Brain pericyte (primary cell): ENCODE measurements at places on chromosomes 4 and X.

DNA sequence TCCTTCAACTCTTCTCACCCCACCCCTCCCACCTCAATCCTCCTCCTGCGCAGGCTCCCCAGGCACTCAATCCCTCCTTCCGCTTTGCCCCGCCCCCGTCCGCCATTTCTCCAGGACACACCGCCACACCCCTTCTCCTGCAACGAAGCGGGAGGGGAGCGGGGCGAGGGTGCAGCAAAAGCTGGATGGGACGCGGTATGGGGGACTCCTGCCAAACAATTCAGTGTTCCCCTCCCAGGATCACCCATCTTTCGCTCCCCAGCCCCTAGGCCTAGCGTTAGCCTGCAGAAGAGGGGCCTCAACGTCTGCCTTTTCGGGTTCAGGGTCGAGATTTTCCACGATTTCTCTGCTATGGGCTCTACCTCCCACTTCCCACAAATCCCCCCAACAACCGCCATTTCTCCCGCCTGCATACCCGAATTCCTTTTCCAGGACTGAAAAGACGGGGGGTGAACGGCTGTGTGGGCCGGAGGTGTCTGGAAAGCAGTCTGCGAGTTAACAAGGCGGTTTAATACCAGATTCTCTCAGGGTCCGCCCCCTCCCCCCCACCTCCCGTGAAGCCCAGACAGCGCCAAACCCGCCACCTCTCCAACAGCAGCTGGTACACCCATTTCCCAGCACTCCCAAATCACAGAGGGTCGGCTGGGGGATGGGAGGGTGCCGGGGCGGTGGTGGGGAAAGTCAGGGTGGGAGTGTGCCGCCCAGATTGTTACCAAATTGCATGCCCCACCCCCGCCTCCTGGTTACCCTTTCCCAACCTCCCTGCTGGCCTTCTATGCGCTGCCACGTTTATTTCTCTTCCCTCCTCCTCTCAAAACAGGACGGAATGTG lies 774 bp downstream of the ARMCX2 start:
- DNase-seq = no peak

GRCh38 chr4:65918872-65919271 lies 248.6 kb upstream of the EPHA5 start:
- DNase-seq = no peak

GRCh38 chr4:185255868-185256267 lies 46.5 kb downstream of the SNX25 start:
- DNase-seq = no peak

DNA sequence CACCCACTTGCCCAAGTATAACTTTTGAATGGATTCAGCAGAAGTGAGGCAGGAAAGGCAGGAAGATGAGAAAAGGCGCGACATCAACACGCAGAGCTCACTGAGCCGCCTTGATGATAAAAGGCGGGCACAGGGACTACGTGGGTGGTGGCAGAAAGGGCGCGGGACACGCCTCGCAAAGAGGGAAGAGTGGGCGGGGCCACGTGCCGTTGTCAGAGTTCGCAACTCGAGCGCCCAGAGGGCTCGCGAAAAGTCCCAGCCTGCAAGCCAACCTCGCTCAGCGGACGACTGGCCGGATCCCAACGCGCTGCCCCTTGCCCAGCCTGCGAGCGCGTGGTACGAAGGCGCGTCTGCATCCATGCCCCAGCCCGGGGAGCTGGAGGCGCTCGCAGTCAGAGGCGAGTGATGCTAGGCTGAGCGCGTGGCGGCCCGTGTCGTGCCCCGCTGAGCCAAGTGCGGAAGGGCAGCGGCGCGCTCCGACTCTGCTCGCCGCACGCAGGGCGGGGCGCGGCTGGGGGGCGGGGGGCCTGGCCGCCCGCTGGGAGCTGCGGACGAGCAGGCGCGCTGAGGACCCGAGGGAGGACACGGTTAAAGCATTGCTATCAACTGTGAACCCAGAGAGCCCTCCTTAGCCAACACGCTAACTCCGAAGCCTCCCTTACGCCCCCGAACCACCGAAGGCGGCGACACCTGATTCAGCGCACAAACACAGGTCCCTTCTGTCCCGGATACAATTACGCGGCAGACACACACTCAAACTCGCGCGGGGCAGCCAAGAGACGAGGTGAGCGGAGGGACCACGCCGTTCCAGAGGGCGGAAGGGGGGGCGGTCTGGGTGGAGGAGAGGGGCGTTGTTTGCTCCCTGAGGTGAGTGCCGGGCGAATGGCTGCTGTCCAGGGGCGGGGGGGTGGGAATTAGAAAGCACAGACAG lies at the start of gene UGT8:
Gene UGT8 (plus strand): TSS at position 617 of the 931 bp plus-strand sequence. CDS start 24,074 bp downstream, outside the sequence.
- no peak for DNase-seq

DNA sequence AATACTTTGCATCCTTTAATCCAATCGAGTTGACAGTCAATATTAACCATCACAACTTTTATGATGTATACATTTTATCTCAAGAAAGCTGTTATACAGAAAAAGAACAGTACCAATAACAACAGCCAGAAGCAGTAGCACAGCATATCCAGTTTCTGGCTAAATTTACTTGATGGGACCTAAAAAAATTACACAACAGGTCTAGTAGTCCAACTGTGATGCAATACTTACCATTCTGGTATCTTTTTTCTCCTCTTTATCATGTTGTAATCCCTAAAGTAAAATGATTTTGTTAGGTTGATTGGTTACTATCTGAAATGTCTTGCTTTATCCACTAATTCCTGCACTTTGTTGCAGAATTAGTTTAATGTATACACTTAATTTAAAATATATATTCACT lies 1150.6 kb downstream of the FAT4 start:
- no peak for DNase-seq

DNA sequence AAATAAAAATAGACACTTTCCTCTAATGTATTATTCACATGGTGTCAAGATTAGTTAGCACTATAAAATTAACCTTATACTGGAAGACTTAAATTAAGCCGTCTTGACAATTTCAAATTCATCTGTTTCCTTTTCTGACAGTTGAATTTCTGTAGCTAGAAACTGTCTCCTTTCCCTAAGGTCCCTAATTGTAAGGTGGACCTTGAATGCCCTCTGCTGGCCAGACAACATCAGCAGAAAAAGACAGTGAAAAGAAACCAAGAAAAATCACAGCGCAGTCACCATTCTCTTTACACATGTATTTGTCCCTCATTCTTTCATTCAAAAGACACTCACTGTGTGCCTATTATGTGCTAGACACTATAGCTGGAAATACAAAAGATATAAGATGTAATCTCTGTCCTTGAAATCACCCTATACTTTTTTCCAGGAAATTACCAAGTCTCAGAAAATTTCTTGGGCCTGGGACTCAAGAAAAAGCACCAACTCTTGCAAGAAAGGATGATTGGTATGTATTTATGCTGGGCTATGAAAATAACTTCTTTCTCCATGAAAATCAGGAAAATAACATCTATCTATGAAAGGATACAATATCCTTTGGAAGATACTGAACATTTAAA lies 32.7 kb upstream of the AMBN start:
- no peak for DNase-seq

- no peak for DNase-seq
Measured at GRCh38 chr4:139501527-139501926, 47.6 kb downstream of the RAB33B start.

GRCh38 chrX:63967551-63967950 lies 182.5 kb upstream of the ARHGEF9 start:
- DNase-seq = no peak

- DNase-seq = no peak
Measured at GRCh38 chr4:93018806-93019205, 715.0 kb downstream of the GRID2 start.

- DNase-seq = no peak
Measured at GRCh38 chr4:118703118-118703517, 17.9 kb downstream of the METTL14 start.

- no peak for DNase-seq
Measured at GRCh38 chr4:48725414-48725813, 54.7 kb downstream of the FRYL start.

- DNase-seq = no peak
Measured at GRCh38 chr4:155656025-155656424, 10.6 kb upstream of the GUCY1A1 start.

DNA sequence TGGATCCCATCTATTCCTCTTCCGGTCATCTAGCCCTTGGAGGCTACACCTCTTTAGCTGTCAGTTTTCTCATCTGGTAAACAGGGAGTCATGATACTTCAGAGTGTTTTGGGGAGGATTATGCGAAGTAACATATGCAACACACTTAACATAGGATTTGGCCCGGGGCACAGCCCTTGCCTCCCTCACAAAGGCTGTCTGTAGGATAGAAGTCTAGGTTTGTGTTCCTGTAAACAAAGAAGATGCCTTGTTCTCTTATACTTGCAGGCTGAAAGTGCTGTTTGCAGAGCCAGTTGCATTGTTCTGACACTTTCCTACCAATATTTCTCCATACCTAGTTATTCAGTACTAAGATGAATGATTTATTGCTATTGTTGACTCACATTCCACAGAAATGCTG lies 2.2 kb upstream of the APELA start:
- DNase-seq = no peak

DNA sequence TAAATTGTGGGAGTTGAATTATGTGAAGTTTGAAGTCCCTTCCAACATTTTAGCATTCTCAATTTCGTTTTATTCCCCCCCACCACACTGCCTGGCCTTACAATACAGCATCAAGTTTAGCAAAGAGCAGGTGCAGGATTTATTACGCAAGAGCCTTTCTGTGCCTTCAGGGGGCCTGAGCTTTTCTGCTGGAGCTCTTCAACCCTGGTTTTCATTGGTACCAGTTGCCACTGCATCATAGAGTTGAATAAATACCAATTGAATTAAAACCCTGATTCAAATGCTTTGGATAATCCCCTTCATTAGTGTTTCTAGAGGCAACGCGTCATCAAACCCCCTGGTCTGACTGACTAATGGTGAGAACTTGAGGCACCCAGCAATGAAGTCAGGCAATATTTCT lies 43.6 kb upstream of the KIT start:
- DNase-seq = no peak

GRCh38 chr4:85736571-85736970 lies 261.6 kb downstream of the ARHGAP24 start:
- DNase-seq = no peak

DNA sequence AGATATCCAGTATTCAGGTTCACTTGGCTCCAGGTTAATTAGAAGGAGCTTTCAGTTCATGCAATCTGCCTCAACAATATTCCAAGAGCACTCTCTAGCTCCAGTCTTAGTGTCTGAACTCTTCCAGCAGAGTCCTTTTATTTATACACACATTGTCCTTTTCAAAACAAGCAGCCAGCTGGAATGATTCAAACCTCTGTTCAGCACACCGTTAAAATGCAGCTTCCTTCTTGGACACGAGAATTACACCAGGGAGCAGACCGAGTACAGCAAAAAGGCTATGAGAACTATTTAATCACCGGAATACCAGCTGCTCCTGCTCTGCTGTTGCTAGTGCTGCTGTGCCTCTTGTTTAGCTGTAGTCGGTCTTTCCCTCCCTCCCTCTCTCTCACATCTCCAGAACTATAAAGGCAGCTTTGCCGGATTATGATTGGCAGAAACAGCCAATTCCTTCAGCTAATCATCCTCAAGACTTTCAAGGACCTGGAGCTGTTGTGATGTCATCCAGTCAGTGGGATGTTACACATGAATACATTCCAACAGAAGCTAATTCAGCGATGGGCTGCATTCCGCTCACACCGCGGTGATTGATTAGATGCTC lies at the start of gene NDST4:
Gene NDST4 (minus strand): TSS at position 115 of the 601 bp plus-strand sequence. CDS start 36,584 bp downstream, outside the sequence.
- DNase-seq = peak; percentile 30

GRCh38 chr4:68951078-68951805 lies at the start of gene UGT2A3:
UGT2A3 (minus strand) TSS chr4:68951804; CDS start chr4:68951760, 44 bp downstream.
- DNase-seq = no peak

GRCh38 chr4:172348426-172348825 lies 535.2 kb downstream of the GALNTL6 start:
- DNase-seq = no peak

DNA sequence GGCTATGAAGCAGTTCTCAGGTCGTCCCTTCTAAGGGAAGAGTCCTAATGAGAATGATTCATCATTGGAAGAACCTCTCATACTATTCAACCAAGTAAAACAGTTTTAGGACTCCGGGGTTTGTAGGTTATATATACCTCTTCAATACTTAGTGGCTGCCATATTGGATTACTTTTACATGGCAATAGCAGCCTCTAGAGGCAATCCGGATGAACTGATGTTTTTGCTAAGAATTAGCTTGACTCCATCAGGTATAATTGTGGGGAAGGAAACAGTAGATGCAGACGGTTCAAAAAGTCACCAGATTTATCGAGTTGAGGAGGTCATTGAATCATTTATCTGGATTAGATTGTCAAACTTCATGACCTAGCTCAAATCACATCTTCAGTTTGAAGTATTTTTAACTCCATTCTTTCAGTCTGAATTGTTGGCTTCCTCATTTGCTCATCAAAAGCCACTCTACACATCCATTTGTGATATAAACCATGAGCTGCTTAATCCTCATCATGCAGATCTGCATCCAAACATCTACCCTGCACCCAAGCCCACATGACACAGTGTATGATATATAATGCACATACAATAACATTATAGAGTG lies 28.4 kb downstream of the GUCY1B1 start:
- no peak for DNase-seq

- no peak for DNase-seq
Measured at GRCh38 chrX:17187136-17187756, 187.8 kb upstream of the NHS start.

- DNase-seq = no peak
Measured at GRCh38 chrX:72126048-72126415, 5.7 kb downstream of the RTL5 start.

DNA sequence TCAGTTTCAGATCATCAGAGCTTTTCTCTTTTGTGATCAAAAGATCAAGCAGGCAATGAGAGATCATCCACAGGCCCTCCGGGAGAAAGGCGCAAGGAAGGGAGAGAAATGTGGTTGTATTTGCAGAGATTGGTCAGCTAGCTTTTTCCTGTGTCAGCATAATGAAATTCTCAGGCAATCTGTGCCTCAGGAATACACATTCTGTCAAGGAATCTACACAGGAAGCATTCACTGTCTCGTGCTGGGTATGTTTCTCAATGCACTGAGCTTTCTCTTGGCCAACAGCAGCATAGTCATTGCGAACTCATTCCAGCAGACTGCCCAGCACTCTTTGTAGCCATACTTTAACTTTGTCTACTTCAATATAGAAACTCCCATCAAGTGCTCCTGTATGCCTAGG lies 413.7 kb downstream of the PPP3CA start:
- DNase-seq = peak; percentile 8

- no peak for DNase-seq
Measured at GRCh38 chr4:187666697-187667494, 328.7 kb upstream of the ZFP42 start.

DNA sequence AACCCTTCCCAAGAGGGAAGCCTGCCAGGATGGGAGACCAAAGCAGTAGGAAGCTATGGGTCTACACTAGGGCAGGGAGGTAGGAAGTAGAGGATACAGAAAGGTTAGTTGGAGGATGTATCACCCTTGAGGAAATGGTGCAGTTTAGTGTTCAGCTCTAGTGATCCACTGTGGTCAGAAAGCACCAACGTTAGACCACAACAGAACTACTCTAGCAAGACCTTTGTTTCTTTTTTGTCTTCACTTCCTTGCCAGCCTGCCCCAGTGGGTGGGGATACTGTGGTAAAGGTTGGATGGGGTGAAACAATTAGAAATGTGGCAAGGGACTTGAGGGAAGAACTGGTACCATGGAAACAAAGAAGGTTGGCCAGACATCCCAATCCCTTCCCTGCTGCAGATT lies 83.3 kb downstream of the DDIT4L start:
- DNase-seq = no peak
